ENCODE measurements at places on chromosomes 11 and 22. TPM values are rescaled to one million over a fixed set of nuclear protein-coding genes. Genes with fewer than 3 reads are reported as not detected.

Gene CDC42BPG
- total RNA-seq: 22.4 TPM

Gene MS4A12
- total RNA-seq: not detected

Gene CCDC34
- total RNA-seq: 3.6 TPM

Gene B3GAT1
- 1.4 TPM for total RNA-seq

Gene C11orf91
- not detected for total RNA-seq

Gene CD248
- 13.5 TPM for total RNA-seq

Gene OR5J2
- total RNA-seq: not detected

Gene NLRP14
- not detected for total RNA-seq
